ENCODE measurements at places on chromosomes 1 and 21.

GRCh38 chr21:20627594-20627993 is 370.6 kb upstream of the NCAM2 start:
- no peak for DNase-seq

- DNase-seq: no peak
Measured at GRCh38 chr1:212536586-212536985, 72.0 kb upstream of the ATF3 start.

GRCh38 chr1:15476927-15477326 is 1.0 kb downstream of the CELA2B start:
- no peak for DNase-seq

DNA sequence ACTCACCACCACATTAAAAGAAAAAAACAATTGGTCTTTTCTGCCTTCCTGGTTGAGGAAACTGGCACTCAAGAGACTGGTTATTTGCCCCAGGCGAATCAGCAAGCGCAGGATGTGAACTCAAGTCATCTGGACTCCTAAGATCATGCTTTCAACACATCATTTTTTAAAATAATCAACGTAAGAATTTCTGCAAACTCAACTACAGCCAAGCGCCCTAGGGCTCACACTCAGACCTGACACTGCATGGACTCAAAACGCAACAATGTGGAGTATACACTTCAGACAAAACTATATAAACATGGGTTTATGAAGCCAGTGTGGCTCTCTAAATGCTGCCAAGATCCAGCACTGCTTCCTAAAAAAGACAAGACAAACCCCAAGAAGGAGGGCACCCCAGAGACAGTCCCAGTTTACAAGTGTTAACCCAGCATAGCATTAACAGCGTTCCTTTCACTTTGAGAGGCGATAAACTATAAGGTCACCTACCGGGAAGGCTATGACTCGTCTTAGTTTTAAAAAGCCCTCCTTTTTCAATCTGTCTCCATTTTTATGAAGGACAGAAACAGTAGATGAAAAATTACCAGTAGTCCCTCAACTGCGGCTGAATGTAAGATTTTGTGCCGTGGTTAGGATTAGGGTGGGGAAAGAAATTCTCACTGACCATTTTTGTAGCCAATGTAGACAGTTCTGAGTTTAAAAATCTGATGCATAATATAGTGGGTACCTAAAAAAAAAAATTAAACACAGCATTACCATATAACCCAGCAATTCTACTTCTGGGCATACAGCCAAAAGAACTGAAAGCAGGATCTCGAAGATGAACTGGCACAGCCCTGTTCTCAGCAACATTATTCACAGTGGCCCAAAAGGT is 54.8 kb downstream of the SIPA1L2 start:
- no peak for DNase-seq

DNA sequence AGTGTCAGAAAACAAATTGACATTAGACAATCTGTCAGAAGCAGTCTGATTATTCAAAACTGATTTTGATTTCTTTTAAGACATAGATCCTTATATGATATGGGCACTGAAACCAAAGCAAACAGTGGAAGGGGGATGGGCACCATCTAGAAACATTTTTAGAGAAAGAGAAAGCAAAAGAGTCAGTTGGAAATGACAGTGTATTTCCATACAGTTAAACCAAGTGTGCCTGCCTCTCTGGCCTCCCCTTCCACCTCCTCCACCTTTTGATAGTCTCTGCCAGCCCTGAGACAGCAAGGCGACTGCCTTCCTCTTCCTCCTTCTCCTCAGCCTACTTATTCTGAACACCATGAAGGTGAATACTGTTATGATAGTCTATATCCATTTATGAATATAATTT is 949.7 kb downstream of the AMY1C start:
- DNase-seq: no peak

- DNase-seq: no peak
Measured at GRCh38 chr1:184622136-184622823, 132.4 kb downstream of the EDEM3 start.

DNA sequence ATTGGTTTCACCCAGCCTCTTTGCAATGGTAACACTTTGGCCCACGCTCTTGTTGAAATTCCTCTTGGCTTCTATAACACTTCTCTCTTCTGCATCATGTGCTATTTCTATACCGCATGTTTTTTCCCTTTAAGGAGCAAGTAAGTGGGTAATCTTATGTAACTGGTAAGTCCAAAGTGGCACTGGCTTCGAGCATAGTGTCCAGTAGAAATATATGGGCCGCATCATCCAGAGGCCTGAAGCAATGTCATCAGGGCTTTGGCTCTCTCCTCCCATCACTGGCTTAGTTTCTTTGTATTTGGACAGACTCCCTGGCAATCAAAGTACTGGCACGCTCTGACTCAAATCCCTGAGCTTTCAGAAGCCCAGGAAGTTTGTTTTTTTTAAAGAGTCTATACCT is 17.5 kb downstream of the CHML start:
- no peak for DNase-seq

- no peak for DNase-seq
Measured at GRCh38 chr1:21005466-21006239, 171.0 kb downstream of the EIF4G3 start.

DNA sequence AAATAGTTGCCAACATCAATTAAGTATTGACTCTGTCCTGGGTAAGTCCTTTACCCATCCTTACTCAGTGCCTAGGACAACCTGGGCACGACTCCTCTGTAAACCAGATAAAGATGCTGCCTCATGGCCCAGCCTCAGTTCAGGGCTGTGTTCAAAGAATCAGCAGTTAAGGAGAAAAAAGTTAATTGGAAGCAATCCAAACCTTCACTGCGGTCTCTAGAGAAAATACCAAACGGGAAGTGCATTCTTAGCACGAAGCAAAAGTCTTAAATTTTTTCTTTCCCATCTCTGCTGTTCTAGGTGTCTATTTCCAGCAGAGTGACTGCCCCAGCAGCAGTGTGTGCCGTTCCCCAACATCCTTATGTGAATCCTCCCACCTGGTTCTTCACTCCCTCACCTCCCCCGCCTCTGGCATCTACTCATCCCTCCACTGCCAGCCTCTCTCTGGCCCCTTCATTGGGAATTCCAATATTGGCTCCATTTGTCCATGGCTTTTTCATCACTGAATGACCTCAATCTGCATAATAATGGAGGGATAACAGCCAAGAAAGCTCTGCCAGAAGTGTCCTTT is 23.2 kb downstream of the KANK4 start:
- no peak for DNase-seq

- DNase-seq: no peak
Measured at GRCh38 chr1:39128126-39128525, 76.4 kb upstream of the MACF1 start.

DNA sequence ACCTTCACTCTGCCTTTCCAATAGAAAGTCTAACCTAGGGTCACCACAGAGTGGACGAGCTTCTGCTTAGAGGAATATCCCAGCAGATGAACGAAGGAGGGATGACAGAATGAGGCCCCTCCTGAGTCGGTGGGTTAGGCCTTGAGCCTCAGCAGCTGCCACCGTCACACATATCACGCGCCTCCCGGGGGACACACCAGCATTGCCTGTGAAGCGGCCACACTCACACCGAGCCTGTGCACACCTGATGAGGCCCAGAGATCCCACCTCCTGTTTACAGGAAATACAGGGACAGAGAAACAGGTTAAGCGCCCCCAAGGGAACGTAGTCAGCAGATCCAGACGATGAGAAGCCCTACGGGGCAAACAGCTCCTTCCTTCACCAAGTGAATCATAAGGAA is 25.1 kb upstream of the LRRC47 start:
- no peak for DNase-seq

DNA sequence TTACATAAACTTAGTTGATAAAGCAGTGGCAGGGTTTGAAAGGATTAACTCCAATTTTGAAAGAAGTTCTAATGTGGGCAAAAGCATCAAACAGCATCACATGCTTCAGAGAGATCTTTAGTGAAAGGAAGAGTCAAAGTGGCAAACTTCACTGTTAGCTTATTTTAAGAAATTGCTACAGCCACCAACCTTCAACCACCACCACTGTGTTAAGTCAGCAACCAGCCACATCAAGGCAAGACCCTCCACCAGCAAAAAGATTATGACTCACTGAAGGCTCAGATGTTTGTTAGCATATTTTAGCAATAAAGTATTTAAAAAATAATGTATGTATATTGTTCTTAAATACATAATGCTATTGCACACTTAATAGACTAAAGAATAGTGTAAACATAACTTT is 21.3 kb upstream of the MAGI3 start:
- no peak for DNase-seq

DNA sequence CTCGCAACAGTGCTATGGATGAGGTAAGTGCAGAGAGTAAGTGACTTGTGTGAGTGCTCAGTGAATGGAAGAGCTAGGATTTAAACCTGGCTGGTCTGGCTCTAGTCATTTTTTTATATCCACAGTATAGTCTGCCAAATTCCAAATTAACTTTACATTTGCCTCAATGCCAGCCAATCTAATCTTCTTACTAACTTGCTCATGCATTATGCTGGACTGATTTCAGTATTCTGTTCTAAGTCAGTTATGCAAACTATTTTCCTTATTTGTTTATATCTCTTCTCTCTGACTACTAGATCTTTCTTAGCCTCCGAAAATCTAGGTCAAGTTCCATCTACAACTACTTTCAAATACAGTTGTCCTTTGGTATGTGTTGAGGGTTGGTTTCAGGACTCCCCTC is 133.3 kb downstream of the XPR1 start:
- DNase-seq: no peak

DNA sequence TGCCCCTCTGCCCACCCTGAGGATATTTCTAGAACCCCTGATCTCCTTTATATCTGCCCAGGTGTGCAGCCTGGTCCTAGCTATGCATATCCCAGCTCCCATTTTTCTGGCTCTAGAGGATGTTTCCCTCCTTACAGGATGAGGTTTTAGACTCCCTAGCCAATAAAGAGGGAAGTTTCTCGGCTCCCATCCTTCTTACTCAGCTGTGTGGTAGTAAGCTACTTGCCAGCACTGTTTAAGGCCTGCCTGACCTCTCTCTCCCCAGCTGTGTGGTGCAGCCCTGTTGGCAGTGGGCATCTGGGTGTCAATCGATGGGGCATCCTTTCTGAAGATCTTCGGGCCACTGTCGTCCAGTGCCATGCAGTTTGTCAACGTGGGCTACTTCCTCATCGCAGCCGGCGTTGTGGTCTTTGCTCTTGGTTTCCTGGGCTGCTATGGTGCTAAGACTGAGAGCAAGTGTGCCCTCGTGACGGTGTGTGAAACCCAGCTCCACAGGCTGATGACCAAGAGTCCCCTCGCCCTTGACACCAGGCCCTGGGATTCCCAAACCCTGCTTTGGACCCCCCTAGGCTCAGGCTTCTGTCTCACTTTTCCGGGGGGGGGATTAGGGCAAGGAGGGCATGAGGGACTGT is 7.8 kb upstream of the P3R3URF start:
- no peak for DNase-seq

GRCh38 chr1:85199667-85200462 is 951 bp downstream of the SYDE2 start:
- DNase-seq: no peak

DNA sequence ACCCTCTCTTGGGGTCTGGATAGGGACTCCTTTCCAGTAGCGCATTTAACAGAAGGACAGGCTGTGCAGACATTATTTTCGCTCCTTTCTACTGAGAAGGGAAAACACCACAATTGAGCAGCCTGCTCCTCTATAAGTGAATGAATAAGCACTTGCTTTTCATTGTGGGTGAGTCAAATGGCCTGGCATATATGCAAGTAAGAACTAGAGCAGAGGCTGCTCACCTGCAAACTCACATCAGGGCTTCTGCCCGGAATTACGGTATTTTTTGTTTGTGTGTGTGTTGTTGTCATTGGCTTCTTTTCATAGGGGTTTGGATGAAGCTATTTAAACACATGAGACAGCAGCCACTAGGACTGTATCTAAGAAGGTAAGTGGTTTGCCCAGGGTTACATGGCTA is 200.1 kb upstream of the CAMK1G start:
- DNase-seq: no peak

GRCh38 chr1:112618114-112618720 is 724 bp downstream of the ST7L start:
- no peak for DNase-seq

- DNase-seq: no peak
Measured at GRCh38 chr1:3251807-3252428, 182.9 kb downstream of the PRDM16 start.

DNA sequence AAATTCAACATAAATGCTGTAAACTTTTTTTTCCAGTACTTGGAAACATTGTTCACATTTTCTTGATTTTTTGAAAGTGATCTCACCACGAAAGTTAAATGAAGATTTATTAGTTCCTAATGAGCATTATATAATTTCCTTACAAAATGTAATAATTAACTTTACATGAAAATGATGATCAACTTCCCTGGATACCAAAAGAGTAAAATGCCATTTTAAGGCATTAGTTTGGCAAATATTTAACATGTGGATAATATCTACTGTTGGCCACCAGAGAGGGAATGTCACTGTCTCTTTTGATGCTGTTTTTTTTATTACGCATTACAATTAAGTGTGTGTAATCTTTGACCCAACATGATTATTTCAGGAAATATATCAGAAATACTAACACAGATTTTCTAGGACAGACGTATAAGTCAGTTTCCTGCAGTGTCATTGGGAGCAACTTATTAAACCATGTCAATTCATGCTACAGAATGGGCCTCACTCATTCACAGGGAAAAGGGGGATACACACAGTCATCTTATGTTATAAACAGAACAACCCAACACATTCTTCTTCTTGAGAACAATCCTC is 903.9 kb upstream of the ADGRL2 start:
- DNase-seq: no peak

- no peak for DNase-seq
Measured at GRCh38 chr1:191804311-191804710, 354.0 kb upstream of the RGS18 start.

GRCh38 chr1:185681034-185681633 is 53.1 kb upstream of the HMCN1 start:
- DNase-seq: no peak

GRCh38 chr1:32928715-32929114 is 27.5 kb upstream of the TMEM54 start:
- no peak for DNase-seq

DNA sequence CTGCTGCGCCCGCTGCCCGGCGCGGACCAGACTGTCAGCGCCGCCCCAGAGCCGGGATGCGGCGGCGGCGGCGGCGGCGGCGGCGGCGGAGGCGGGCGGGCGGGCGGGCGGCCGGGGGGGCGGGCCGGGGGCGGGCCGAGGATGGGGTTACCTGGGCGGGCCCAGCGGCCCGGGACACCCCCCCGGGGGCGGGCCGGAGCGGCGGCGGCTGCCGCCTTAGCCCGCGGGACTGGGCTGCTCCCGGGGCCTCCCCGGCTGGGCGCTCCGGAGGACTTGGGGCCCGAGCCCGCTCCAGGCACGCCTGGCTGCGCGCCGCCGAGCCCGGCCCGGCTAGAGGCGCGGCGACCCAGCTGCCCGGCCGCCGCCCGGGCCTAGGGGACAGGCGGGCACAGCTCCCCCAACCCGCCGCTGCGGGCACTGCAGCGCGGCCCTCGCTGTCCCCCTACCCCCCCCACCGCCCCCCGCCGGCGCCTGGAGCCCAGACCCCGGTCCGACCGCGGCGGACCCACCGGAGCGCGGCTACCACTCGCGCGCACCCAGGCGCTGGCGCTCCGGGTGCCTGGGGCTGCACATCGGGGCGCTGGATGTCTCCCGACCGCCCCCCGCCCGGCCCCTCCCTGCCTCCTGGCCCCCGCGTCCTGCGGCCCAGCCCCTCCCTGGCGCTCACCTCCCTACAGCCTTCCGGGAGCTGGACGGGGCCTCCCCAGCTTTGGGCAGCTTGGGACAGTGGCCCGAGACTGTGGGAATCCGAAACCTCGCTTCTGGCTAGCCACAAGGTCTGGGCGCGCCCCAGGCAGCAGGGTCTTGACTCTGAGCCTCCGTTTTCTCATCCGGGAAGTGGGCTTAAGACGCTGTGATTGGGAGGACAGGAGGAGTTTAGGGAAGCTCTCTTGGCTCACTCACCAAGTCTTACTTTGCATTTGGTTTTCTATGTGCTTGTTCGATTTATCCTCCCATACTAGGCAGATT is at the start of gene WNT4:
Gene WNT4 (minus strand): TSS at position 33 of the 969 bp plus-strand sequence. CDS start 175 bp downstream, outside the sequence.
- no peak for DNase-seq
